ENCODE measurements at places on chromosomes 4 and X. TPM values are rescaled to one million over a fixed set of nuclear protein-coding genes. Genes with fewer than 3 reads are reported as not detected.

The NLRP2B gene
- not detected for total RNA-seq

The TNIP3 gene
- total RNA-seq = 6.1 TPM

The NLGN4X gene
- total RNA-seq = not detected

The UGT2B17 gene
- not detected for total RNA-seq

DNA sequence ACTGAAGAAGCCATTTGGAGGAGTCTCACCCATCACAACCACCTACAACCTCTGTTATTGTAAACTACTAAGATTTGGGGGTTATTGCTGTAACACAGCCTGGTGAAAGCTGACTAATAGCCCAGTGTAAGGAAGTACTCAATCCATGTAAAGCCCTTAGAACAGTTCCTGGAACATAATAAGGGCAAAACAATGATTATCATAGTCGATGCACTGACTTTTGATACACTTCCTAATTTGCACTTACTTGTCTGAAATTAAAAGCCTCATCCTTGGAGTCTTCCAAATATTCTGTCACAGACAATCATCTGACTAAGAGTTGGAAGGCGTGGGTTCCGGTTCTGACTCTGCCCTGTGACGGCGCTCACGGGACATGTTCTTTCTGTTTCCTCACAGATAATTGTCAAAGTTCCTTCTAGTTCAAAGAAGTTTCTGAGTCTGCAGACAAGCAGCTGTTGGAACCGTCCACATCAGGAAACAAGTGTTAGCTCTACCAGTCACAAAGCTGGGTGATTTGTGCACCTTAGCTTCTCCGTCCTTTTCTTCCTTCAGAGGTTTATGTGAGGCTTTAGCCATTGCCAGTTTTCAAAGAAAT, 33.4 kb upstream of the RASGEF1B start:
- H3K4me1 ChIP-seq = peaks cover 57% of the 10 kb centered on the region
- H3K36me3 ChIP-seq = no peaks in the 10 kb centered on the region
- DNase-seq = peak; percentile 66

DNA sequence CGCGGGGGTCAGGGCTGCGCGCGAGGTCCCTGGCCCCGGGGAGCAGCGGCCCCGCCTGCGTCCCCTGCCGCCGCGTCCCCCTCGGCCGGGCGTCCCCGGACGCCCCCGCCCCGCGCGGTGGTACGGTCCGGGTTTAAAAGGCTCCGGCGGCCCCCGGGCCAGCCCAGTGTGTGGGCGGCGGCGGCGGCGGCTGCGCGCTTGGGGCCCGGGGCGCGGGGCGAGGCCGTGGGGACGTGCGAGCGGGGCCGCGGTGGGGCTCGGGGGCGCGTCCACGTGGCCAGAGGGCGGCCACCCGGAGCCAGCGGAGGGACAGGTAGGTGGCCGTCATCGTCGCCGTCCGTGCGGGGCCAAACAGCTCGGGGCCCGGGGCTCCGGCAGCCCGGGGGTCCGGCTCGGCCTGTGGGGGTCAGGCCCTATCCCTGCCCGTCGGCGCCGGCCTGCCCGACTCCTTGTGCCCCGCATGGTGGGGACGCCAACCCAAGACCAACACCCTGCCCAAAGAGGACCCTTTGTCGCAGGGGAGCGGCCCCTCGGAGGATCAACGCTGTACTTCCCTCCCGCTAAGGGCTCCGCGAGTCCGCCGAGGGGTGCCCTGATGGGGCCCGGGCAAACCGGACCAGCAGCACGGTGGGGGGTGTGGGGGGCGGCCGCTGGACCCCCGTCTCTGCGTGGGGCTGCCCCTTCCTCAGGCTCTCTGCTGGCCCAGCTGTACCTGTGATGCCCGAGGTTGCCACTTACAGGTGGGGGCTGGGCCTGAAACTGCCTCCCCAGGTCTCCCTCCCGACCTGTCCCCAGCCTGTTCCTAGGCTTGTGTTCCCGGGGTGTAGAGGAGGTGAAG, at the start of gene PLXNA3:
PLXNA3 (plus strand) TSS at position 166 of the 838 bp plus-strand sequence. CDS start 1,903 bp downstream, outside the sequence.
- peak within 1 kb of the TSS; percentile 98 for H3K4me3 ChIP-seq
- peak within 1 kb of the TSS; percentile 99 for H3K27ac ChIP-seq
- peaks cover 4% of the 10 kb centered on the region for H3K4me1 ChIP-seq
- DNase-seq = peak; percentile 73
- peaks cover 2% of the 10 kb centered on the region for H3K27me3 ChIP-seq

GRCh38 chrX:133745349-133745748, 240.0 kb downstream of the GPC3 start:
- peaks cover 24% of the 10 kb centered on the region for H3K4me1 ChIP-seq
- H3K27ac ChIP-seq = no peak overlapping the region
- peaks cover 21% of the 10 kb centered on the region for H3K27me3 ChIP-seq
- DNase-seq = no peak

DNA sequence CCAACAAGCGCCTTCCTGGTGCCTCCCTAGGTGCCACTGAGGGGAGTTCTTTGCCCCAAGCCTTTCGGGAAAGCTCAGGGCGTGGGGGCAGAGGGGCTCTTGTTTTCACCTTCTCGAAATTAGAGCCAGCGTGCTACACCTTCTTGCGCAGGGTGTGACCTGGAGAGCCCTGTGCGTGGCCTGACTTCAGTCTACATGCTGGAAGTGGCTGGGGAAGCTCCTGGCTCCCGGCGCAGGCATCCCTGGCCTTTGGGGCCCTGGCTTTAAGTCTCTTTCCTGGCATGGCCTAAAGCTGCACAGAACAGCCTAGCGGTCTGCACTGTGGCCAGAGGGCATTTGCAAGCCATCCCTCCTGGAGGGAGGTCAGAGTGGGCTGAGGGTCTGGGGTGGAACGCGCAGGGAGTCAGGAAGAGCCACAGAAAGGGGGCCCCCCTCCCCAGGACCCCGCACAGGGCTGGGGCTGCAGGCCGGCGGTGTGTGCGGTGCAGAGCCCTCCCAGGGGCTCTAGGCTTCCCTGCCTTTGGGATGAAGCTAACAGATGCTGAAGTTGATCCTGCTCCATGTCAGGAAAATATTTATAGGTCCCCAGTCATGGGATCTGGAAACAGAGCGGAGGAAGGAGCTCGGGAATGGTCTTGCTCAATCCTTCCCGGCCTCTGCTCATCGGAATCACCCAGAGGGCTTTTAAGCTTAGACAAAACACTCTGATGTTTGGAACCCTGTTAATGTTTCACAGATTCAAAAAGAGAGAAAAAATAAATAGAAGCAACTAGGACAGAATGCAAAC, 781 bp upstream of the SPON2 start:
- no peak overlapping the region for H3K4me3 ChIP-seq
- H3K27me3 ChIP-seq = peaks cover 16% of the 10 kb centered on the region
- H3K27ac ChIP-seq = no peak overlapping the region
- H3K36me3 ChIP-seq = no peaks in the 10 kb centered on the region

- no peak overlapping the region for H3K27ac ChIP-seq
- H3K4me1 ChIP-seq = no peaks in the 10 kb centered on the region
- H3K4me3 ChIP-seq = no peak overlapping the region
Observed at GRCh38 chrX:133369065-133369464, 46.2 kb downstream of the GPC4 start.

- no peaks in the 10 kb centered on the region for H3K27me3 ChIP-seq
- no peaks in the 10 kb centered on the region for H3K36me3 ChIP-seq
- peak overlapping the region; percentile 83 for H3K4me3 ChIP-seq
- H3K4me1 ChIP-seq = peaks cover 3% of the 10 kb centered on the region
Observed at GRCh38 chrX:19912-20571, 261.1 kb upstream of the PLCXD1 start.

GRCh38 chr4:39021631-39022030, 10.6 kb downstream of the TMEM156 start:
- no peak overlapping the region for H3K27ac ChIP-seq
- no peaks in the 10 kb centered on the region for H3K27me3 ChIP-seq
- H3K36me3 ChIP-seq = peaks cover 28% of the 10 kb centered on the region
- peaks cover 9% of the 10 kb centered on the region for H3K4me1 ChIP-seq
- no peak for DNase-seq

Data from activated T-cell treated with anti-CD3 and anti-CD28 coated beads, Interleukin-2, amount 50 U/mL, for 72 hours (primary cell).